Activated naive CD4-positive, alpha-beta T cell treated with anti-CD3 and anti-CD28 coated beads for 36 hours (primary cell): ENCODE measurements at places on chromosomes 5 and 9. TPM values are rescaled to one million over a fixed set of nuclear protein-coding genes. Genes with fewer than 3 reads are reported as not detected.

Gene ATP6V0E1
- total RNA-seq, result 70.9 TPM

Gene GNA14
- total RNA-seq, result not detected

Gene ENTPD8
- not detected for total RNA-seq

Gene LCN10
- total RNA-seq, result 1.0 TPM

Gene SLC46A2
- total RNA-seq, result not detected

Gene S1PR3
- 1.4 TPM for total RNA-seq

Gene NMUR2
- total RNA-seq, result not detected

Gene ELOVL7
- total RNA-seq, result 0.31 TPM

Gene CANX
- 455 TPM for total RNA-seq

Gene TRPM6
- not detected for total RNA-seq

Gene QRFP
- total RNA-seq, result not detected

Gene ADRB2
- total RNA-seq, result 0.21 TPM

Gene RABGAP1
- 19.7 TPM for total RNA-seq

Gene RANBP17
- not detected for total RNA-seq

Gene PCDHA1
- not detected for total RNA-seq

Gene SPATA31D4
- total RNA-seq, result not detected

Gene ADAMTS13
- total RNA-seq, result 3.0 TPM

Gene FER
- 7.1 TPM for total RNA-seq

Gene PLCXD3
- total RNA-seq, result not detected

Gene BAAT
- total RNA-seq, result not detected

Gene IFNA21
- total RNA-seq, result not detected

Gene TCF7
- 87.9 TPM for total RNA-seq

Gene SPINK7
- not detected for total RNA-seq

Gene TGFBI
- not detected for total RNA-seq

Gene CAMK2A
- total RNA-seq, result not detected

Gene TRAF1
- total RNA-seq, result 80.6 TPM

Gene NAIP
- total RNA-seq, result 4.3 TPM

Gene UBE2QL1
- not detected for total RNA-seq
